ENCODE measurements at places on chromosomes 1 and 21.
A peak's percentile ranks its signal among the peaks of the same experiment; 100 is the strongest.

DNA sequence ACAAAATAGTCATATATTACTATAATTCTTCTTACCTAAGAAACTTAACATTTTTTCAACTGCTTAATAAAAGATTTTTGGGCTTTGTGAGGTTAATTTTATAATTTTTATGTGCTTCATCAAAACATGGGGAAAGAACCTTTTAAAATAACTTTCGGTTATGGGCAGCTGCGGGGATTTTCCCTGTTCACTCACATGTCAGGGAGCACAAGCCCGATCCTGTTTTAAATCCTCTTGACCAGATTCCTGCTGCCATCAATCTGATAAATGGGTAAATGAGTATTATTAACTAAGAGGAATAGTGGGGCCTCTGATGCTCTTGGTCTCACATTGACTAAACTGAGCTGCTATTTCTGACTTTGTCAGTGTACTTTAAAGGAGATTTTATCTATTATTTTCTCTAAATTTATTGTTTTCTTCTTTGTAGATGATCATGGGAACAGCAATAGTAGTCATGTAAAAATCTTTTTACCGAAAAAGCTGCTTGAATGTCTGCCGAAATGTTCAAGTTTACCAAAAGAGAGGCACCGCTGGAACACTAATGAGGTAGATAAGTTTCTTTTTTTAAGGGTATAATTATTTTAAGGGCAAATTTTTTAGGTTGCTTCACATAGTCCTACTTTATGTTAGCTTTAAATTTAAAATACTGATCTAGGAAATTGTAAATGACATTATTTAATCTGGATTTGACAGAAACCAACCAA lies 39.6 kb downstream of the CAMTA1 start:
- DNase-seq, result no peak

DNA sequence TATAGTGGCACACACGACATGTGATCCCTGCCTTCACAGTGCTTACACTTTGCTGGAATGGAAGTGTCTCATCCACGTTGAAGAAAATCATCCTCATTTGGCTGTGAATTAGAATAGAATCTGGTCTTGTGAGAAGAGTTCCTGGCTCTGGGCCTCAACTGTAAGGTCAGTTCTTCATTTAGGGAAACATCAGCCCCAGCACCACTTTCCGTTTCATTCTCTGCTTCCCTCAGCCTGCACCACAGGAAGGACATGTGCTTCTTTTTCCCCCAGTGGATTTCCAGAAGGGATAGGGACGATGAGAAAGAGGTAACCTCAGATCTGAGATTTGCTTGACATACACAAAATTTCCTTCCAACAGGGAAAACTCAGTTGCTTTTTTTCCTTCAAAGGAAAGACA lies 3.7 kb upstream of the ALX3 start:
- DNase-seq, result no peak

DNA sequence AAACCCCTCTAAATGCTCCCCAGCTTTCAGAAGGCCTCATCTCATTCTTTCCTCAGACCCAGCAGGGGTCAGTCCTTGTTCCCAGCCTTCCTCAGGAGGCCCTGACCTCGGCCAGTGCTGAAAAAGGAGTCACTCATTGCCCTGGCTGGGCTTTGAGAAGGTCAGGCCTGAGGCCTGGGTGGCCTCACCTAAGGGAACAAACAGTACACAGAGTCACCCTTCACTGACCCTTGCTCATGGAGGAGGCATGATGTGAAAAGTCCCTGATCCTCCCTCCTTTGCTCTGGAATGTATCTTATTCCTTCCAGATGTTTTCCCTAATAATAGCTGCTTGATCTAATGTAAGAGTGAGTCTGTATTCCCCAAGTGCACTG lies 117.7 kb upstream of the SLC44A3 start:
- no peak for DNase-seq

GRCh38 chr1:28365864-28366263 lies 3.7 kb upstream of the PHACTR4 start:
- no peak for DNase-seq

DNA sequence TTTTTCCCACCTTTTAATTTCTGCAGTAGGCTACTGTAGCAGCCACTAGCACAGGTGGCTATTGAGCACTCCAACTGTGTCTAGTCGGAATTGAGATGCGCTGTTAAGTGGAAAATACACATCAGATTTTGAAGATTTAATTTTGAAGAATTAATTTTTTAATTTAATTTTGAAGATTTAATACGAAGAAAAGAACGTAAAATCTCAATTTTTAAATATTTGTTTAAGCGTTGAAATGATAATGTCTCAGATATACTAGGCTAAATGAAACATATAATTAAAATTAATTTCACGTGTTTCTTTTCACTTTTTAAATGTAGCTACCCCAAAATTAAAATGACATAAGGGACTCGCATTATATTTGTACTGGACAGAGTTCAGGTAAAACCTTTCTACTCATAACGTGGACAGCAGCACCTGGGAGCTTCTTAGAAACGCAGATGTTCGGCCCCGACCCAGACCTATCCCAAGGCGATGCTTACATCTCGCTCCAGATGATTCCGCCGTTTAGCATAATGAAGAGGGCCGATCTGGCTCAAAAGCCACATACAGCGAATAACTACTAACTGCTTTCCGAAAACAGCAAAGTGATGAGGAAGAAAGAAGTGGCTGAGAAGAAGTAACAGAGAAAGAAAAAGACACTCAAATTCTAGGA lies 717 bp downstream of the CRYZL1 start:
- no peak for DNase-seq

DNA sequence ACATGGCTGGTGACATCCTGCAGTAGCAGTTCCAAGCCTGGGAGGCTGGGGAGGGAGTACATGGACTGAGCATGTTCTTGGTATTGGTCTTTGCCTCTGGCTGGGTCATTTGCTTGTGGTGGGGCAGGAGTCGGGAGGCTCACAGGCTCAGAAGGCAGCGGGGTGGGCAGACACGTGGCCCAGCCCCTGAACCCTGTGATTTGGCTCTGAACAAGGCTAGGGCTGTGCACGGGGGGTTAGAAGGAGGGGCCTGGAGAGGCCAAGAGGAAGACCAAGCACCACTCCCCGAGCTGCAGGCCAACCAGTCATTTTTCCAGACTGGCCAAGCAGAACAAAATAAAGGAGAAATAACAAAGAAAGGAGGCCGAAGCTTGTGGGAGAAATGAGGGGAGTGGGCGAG lies 9.7 kb upstream of the PRELP start:
- DNase-seq, result no peak

GRCh38 chr1:59453297-59453968 lies 156.5 kb downstream of the FGGY start:
- DNase-seq, result no peak

GRCh38 chr1:201506557-201507359 lies at the start of gene CSRP1:
Gene CSRP1, minus strand, starts transcription at chr1:201507123. Its CDS starts 10,820 bp downstream, at chr1:201496303.
- DNase-seq, result peak; percentile 95

DNA sequence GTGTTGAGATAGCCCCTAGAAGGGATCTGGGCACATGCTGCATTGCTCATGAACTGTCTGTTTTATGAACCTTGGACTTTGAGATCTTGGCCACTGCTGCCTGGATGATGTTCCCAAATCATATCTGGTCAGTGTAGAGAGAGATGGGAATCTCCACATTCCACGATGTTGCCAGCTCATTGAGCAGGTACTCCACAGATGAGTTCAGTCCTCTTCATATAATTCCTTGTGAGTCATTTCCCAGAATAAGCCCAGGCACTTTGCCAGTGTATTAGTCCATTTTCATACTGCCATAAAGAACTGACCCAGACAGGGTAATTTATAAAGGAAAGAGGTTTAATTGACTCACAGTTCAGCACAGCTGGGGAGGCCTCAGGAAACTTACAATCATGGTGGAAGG lies 254.0 kb upstream of the RUNX1 start:
- DNase-seq, result no peak

GRCh38 chr1:205505076-205505729 lies 734 bp downstream of the CDK18 start:
- DNase-seq, result no peak

- DNase-seq, result peak; percentile 77
These were observed 433.1 kb downstream of the CAMTA1 start for GRCh38 chr1:7218210-7218832.

GRCh38 chr1:212498283-212499040 lies 65.7 kb downstream of the NENF start:
- no peak for DNase-seq

DNA sequence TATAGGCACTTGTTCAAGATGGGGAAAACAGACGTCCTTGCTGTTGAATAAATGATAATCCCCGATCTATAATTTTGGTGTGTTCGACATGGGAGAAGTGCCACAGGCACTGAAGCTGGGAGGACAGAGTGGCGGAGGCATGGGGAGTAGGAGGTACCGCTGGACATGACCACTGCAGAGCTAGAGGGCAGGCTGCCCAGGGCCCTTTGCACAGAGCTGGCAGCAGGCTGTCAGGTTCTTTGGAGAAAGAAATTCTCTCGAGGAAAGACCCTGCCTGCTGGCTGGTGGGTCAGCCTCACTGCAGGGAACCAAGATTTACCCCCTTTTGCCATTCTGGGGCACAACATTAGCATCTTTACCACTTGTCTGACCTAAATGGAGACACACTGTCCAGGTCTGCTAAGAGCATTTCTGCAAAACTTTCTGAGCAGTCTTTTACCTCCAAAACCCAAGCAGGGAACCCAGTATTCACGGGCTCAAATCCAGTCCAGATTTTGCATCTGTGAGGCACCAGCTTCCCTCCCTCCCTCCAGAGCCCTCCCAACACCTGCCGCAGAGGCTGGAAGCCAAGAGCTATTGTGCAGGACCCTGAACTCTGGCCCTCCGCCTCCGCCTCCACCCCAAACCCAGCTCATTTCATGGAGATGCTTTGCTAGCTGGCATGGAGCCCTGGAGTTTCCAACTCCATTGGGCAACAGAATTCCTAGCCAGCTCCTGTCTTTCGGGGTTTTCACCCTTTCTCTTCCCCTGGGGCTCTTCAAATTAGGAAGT lies 142.3 kb downstream of the PLXNA2 start:
- DNase-seq, result no peak

DNA sequence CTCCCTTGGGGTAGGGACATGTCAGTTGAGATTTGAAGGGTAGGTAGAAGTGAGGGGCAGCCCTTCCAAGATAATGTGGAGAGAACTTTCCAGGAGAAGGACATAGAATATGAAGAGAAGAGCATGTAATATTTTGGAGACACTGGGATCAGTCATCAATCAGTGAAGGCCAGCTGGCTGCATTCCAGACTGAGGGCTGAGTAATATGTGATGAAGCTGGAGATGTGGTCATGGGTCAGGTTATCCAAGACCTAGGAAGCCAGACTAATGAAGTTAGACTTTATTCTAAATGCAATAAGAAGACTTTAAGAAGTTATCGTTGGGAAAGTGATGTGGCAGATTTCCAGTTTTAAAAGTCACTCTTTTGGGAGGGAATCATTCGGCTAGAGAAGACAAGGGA lies 262.0 kb downstream of the HMCN1 start:
- DNase-seq, result no peak

DNA sequence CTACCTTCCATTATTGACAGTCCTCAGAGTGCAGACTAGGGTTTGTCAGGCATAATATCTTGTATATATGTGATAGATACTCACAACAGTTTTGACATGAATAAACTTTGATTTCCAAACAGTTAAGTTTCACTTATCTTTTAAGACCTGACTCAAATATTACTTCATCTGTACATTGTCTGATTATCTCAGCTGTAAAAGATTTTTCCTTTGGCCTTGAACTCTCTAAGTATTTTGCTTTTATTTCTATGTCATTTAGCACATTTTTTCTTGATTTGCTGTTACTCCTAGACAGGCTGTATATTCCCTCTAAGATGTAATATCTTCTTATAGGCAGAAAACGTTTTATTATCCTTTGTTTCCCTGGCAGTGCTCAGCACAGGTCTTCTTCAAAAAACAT lies 65.6 kb upstream of the DMRTA2 start:
- DNase-seq, result no peak

DNA sequence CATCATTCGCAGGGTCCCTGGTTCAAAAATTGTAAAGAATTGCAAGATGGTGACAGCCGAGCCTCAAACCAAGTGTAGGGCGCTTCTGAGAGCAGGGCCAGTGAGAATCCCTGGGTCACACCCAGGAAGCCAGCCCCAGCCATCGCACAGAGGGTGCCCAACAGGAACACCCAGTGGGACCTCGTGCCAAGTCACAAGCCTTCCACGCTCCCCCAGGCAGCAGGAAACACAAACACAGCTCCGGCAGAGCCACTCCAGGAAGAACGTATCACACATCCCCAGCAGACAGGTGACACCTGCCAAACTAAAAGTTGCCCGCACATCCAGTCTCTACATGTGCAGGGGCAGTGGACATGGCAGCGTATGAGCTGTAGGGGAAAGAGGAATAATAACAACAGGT lies 20.2 kb downstream of the DHRS3 start:
- DNase-seq, result no peak

GRCh38 chr1:91777196-91777595 lies 108.8 kb downstream of the TGFBR3 start:
- DNase-seq, result no peak

DNA sequence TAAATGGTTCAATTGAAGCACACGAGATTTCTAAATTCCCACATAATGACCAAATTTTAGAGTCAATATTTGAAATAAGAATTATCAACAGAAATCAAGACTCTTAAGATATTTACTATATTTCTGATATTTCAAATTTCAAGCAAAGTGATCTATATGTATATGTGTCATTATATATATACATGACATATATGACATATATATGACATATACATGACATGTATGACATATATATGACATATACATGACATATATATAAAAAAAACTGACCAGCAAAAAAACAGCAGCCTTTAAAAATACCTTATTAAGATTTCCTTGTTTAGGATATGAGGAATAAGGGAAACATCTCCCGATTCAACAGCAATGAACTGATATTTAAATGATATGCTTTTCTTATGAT lies 266.2 kb downstream of the FAF1 start:
- no peak for DNase-seq

DNA sequence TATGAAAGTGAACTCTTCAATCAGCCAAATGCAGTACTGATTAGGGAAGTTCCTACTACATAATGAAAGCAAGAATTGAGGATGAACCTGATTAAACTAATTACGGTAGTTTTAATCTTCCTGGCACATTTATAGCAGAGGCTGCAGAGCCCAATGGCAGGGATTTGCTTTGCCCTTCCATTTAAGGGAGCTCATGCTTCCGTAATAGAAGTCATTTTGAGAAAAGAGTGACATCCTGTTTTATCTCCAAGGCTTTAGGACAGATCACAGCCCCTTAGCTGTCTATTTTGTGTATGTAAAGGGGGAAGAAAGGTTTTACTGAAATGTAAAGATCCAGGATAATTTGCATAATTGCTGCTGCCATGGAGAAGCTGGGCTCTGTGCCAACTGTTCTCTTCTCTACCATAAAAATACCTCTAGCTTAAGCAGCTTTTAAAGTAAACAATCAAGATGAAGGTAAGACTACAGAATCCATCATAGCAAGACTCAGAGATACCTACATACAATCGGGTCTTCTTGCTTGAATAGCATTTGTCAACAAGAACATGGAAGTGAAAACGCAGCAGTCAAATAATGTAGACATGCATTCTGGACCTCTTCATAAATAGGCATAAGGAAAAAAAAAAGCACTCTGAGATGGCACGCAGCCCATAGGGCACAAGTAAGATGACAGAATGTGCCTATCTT lies 62.5 kb downstream of the ASH1L start:
- DNase-seq, result no peak

- no peak for DNase-seq
These were observed 728.5 kb upstream of the B3GALT2 start for GRCh38 chr1:193914871-193915270.

GRCh38 chr1:110262296-110262695 lies 52.2 kb downstream of the KCNC4 start:
- DNase-seq, result no peak

All from activated CD4-positive, alpha-beta T cell treated with anti-CD3 and anti-CD28 coated beads, Interleukin-2, amount 10 ng/mL, durations not matched to agents 24 days and 14 days (primary cell).